Stimulated activated CD4-positive, alpha-beta T cell treated with anti-CD3 and anti-CD28 coated beads, Interleukin-4, amount 100 ng/mL, for 4 hours (primary cell): ENCODE measurements at places on chromosomes 5 and 9.

DNA sequence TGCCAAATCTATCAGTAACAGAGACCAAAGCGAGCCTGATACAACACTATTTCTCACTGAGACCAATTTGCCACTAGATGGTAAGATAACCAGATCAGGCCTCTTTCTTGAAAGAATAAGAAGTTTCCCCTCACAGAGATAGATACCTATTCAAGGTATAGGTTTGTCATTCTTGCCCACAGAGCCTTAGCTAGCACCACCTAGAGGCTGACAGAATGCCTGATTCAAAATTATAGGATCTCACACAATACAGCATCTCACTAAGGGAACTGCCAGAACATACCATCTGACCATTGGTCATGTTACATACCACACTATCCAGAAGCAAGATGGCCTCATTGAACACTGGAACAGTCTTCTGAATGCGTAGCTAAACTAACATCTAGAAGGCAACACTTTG lies 166.6 kb upstream of the HCN1 start:
- no peak for DNase-seq

GRCh38 chr5:115184770-115185169 lies 15.1 kb upstream of the TRIM36 start:
- no peak for DNase-seq

- DNase-seq: no peak
Observed at GRCh38 chr5:141001844-141002604, 35.7 kb downstream of the PCDHAC2 start.

GRCh38 chr9:129610473-129611306 lies 10.2 kb downstream of the C9orf50 start:
- DNase-seq: peak; percentile 69

- DNase-seq: no peak
Observed at GRCh38 chr9:35452481-35452880, 37.4 kb upstream of the RUSC2 start.

DNA sequence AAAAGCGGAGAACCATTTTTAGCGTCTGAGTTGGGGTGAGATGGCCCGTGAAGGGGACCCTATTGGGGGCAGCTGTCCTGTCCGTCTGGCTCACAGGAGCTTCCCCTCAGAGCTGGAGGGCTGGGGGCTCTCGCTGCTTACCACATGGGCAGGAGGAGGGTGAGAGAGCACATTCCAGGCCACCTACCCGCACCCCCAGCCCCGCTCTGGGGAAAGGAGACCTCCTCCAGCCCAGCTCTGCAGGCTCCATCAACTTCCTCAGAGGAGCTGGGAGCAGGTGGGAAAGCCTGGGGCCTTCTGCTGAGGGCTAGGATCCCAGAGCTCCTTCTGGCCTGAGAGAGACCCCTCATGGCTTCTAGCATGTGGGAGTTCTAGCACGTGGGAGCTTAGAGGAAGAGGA lies 27.1 kb upstream of the SPTLC1 start:
- no peak for DNase-seq

- DNase-seq: peak; percentile 17
Observed at GRCh38 chr5:112146323-112147226, 272.5 kb downstream of the EPB41L4A start.

DNA sequence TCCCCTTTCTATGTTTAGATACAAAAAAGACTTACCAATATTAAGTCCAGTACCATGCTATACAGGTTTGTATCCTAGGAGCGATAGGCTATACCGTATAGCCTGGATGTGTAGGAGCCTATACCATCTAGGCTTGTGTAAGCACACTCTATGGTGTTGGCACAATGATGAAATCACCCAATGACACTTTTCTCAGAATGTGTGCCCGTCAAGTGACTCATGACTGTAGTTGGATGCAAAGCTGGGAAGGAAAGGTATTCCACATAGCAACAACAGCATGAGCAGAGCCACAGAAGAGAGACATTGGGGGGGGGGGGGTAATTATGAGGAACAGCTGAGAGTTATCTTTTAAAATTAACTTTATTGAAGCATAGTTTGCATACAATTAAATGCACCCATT lies 63.2 kb downstream of the TTLL11 start:
- no peak for DNase-seq

DNA sequence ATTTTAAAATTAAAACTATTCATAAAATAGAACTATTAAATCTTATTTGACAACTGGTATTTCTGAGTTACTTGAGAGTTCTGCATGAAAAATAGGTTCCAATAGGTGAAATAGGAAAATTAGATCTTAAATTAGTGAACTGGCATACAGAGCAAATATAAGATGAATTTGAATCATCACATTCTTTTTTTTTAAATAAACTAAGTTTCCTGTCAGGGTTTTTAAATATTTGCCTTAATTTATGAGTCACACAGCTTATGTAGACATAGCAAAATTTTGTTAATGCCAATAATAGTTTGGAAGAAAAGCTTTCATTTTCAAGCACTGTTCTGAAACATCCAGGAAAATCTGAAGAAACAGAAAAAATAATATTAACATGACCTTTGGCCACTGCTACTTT lies 311.7 kb upstream of the HAPLN1 start:
- no peak for DNase-seq

DNA sequence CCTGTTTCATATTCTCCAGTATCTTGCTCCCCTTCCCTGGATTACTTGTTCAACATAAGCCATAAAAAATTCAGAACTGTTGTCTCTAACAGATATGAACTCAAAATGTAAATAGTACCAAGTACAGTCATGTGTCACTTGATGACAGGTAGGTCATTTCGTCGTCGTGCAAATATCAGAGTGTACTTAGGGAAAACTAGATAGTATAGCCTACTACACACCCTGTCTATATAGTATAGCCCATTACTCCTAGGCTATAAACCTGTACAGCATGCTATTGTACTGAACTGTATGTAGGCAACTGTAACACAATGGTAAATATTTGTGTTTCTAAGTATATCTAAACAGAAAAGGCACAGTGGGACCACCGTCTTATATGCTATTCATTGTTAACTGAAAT lies 39.1 kb downstream of the SMIM15 start:
- DNase-seq: no peak
